CD4-positive, alpha-beta T cell (primary cell): ENCODE measurements at places on chromosomes 7 and 10.

GRCh38 chr7:128838109-128838779 lies 8.0 kb downstream of the FLNC start:
- no peak for DNase-seq

GRCh38 chr7:148303295-148304082 lies 287.1 kb upstream of the C7orf33 start:
- DNase-seq: no peak

- DNase-seq: no peak
Observed at GRCh38 chr7:94706996-94707740, 51.2 kb upstream of the SGCE start.

GRCh38 chr10:24351961-24352360 lies 143.0 kb downstream of the KIAA1217 start:
- no peak for DNase-seq

DNA sequence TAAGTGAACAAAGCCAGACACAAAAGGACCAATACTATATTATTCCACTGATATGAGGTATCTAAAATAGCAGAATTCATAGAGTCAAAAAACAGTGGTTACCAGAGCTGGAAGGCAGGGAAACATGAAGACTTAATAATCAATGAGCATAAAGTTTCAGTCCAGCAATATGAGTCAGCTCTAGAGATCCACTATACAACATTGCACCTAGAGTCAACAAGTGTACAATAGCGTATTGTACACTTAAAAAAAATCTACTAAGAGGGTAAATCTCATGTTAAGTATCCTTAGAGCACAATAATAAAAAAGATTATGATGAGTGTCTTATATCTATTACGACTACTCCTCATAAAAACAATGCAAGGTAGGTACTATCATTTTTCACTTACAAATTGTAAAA lies 36.1 kb downstream of the C10orf90 start:
- no peak for DNase-seq

DNA sequence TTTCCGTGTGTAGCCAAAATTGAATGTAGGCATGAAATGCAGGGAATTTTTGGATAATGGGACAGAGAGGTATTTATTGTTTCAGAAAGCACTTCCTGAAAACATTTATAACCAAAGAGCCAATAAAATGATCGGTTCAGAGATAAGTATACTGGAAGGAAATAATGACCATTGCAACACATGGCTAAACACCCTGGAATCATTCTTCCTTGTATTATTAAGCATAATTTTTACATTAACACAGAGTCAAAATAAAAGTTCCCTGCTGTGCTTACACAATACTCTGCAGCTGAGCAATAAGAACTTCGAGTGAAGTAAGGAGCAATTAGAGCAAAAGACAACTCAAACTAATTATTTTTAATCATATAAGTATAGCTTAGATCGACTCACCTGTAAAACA lies 648.3 kb downstream of the TNS3 start:
- DNase-seq: no peak

DNA sequence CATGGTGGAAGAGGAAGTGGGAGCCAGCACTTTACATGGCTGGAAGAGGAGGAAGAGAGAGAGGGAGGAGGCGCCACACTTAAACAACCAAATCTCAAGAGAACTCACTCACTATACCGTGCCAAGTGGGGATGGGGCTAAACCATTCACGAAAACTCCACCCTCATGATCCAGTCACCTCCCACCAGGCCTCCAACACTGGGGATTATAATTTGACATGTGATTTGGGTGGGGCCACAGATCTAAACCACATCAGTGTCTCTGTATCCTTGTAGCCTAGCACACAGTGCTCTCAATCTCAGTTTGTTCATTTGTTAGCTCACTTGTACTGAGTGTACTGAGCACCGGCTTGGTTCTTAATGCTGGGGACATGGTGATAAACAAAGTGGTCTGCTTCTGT lies 228.3 kb downstream of the BUB3 start:
- DNase-seq: no peak

DNA sequence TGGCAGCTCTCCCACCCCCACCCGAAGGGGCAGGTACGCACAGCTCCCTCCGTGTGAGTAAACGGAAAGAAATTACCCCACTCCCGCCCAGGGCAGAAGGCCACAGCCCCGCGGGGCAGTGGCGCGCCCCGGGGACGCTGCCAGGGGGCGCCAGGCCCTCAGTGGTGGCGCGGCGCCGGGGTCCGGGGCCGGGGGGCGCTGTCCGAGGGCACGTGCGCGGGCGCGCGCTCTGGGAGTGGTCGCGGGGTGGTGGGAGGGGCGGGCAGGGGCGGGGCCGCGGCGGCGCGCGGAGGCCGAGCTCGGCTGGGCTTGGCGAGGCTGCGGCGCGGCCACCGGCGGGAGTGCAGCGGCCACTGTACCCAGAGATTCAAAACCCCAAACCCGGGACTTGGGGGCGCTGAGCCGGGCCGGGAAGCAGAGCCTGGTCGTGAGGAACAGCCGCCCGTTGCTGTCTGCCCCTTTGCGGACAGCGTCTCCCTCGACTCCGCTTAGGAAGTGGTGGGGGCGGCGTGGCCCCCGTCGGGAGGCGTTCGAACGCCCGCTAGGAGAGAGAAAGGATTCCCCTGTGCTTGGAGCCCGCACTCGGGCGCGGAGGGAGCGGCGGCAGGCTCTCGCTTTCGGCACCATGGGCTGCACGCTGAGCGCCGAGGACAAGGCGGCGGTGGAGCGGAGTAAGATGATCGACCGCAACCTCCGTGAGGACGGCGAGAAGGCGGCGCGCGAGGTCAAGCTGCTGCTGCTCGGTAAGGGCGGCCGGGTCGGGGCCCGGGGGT lies at the start of gene GNAI1:
GNAI1 (plus strand) TSS at position 296 of the 773 bp plus-strand sequence; CDS start at position 626, 330 bp downstream.
- DNase-seq: no peak

DNA sequence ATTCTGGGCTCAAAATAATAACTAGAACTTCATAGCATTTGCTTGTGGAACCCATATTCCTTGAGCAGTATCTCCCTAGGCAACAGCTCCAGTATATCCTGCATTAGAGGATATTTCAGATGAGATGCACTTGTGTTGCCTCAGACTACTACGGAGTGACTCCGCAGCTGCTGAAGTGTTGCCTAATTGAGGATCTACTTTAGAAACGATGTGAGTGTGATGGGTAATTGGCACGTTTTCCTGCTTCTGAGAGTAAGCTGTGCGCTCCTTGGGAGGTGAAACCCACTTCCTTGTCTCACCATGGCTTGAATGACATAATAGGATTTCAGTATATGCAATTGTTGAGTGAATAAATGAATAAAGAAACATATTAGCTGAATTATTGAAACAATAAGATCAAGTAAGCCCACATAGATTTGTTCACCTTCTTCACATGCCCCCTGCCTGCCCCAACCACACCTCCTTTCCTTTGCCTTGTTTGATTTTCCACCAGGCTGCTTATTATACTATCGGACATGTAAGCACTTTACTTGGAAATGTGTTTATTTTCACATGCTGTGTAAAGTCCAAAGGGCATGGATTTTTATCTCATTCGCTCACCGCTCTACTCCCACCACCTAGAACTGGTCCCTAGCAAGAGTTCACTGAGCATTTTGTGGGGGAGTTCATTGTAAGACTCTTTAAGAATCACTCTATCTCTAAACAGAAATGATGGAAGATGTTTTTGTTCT lies 303.8 kb downstream of the KCNMA1 start:
- DNase-seq: no peak

DNA sequence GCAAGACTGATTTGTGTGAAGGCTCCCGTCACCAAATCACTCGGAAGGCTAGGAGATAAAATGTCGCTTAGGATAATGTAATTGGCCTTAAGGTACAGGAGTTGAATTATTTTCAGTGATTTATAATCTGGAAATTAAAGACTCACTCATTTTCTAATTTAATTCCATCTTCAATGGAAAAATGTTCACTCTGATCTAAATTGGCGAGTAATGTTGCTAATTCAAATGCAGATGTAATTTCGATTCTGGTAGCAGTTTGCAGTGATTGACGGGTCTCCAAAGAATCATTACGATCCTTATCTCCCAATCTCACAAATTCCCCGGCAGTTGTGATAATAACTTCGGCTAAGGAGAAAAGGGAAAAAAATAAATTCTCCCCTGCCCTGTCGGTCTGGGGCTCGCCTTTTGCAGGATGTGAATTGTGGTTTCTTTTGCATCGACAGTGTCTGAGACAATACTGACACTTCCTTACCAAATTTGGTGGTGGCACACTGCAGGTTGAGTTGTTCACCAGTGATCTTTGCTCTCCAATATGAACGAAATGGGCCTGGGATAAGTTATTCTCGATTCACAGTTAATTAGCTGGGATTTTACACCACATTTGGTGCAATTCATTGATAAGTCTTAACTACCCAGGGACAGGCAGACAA lies 215.1 kb upstream of the GPR26 start:
- no peak for DNase-seq

GRCh38 chr7:128189231-128189930 lies 51.7 kb upstream of the LEP start:
- no peak for DNase-seq

DNA sequence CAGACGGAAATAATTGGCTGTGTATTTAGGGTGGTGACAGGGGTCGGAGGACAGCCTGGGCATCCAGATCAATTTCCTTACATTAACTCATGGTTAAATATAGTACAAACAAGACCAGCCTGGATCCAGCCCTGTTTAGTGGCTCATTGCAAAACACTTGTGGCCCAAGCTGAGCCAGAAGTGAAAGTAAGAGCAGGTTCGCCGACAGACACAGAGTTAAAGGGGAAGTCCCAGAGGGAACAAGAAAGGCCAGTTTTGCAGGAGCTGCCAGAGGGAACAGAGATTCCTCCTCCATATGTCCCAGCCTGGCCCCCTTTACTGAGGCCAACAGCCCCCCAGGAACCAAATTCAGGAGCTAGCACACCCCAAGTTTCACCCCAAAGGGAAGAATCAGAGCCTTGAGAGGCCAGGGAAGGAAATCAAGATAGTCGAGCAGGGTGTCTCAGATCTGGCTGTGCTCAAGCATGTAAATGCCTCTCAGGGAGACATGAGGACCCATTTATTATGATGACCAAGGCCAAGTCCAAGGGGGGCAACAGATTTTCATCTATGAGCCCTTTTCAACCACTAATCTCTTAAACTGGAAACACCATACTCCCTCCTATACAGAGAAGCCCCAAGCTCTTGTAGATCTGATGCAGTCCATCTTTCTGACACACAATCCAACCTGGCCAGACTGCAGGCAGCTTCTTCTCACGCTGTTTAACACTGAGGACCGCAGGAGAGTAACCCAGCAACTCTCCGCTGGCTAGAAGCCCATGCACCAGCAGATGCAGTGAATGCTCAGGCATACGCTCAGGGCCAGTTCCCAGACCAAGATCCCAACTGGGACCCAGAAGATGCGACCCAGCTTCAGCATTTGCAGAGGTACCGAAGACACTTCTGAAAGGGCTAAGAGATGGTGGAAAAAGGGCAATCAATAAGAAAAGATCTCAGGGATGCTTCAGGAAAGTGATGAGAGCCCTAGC lies 15.9 kb upstream of the ADCK2 start:
- DNase-seq: peak; percentile 39

- DNase-seq: no peak
Observed at GRCh38 chr10:132319853-132320653, 11.9 kb upstream of the LRRC27 start.

DNA sequence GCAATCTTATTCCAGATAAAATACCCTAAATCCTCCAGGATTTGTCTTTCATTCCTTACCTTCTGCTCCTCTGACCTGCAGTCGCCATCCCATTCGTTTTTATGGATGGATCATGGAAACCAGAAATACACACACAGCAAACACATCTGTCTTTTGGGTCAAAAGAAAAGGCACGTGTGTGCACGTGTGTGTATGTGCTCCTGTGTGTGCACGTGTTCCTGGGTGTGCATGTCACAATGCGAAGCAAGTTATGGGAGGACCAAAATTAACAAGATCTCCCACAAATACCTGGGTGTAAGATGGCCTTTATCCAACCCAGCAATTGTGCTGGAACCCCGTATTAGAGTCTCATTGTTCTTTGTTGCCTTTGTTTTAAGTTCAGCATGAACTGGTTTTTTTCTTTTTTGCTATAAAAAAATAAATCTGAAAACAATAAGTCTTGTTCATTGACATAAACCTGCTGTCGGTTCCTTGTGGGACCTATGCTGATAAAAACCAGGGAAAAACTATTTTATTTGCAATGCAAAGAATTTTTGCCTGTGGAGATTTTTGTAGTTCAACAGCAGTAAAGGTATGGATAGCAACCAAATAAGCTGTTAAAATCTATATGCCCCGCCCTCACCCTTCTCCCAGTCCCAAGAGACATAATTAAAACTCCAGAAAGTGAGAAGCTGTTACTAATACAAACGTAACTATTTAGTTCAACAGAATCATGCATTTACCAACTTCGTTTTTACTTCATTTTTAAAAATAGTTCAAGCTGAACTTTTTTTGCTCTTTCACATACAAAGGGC lies 229.6 kb downstream of the CREB5 start:
- no peak for DNase-seq

DNA sequence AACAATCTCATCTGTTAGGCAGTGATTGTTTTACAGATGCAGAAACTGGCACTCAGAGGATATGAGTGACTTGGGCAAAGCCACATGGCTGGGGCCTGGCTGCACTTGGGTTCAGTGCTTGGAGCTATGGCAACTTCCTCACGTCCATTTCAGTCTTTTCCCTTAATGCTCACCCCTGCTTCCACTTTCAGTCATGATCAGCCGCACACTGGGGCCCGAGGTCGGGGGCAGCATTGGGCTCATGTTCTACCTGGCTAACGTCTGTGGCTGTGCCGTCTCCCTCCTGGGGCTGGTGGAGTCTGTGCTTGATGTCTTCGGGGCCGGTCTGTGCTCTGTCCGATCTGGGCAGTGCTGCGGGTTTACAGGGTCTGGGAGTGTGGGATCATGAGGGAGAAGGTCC lies 3.0 kb downstream of the SLC12A9 start:
- no peak for DNase-seq

GRCh38 chr10:6279540-6280267 lies 77.0 kb downstream of the PFKFB3 start:
- DNase-seq: no peak
